Stimulated activated CD8-positive, alpha-beta memory T cell treated with anti-CD3 and anti-CD28 coated beads, Interleukin-7, amount 100 ng/mL, for 1 hour (primary cell): ENCODE measurements at places on chromosomes 6 and 20.

DNA sequence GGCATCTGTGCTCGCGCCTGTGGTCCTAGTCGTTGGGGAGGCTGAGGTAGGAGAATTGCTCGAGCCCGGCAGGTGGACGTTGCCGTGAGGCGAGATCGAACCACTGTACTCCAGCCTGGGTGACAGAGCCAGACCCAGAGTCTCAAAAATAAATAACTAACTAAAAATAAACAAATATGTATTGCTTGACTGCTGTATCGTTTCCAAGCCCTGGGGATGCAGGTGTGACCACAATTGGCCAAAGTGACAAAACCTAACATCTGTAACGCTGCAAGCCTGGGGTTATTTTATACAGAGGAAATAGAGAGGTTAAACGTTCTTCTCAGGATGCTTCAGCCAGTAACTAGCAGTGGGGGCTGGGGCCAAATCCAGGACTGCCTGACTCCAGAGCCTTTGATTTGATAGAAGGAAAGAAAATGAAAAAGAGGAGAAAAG, 1.9 kb upstream of the SRSF3 start:
- DNase-seq: no peak

- DNase-seq: no peak
Measured at GRCh38 chr20:58841539-58842264, 9.0 kb downstream of the GNAS-AS1 start.

- DNase-seq: no peak
Measured at GRCh38 chr6:27582928-27583725, 110.2 kb upstream of the ZNF184 start.

DNA sequence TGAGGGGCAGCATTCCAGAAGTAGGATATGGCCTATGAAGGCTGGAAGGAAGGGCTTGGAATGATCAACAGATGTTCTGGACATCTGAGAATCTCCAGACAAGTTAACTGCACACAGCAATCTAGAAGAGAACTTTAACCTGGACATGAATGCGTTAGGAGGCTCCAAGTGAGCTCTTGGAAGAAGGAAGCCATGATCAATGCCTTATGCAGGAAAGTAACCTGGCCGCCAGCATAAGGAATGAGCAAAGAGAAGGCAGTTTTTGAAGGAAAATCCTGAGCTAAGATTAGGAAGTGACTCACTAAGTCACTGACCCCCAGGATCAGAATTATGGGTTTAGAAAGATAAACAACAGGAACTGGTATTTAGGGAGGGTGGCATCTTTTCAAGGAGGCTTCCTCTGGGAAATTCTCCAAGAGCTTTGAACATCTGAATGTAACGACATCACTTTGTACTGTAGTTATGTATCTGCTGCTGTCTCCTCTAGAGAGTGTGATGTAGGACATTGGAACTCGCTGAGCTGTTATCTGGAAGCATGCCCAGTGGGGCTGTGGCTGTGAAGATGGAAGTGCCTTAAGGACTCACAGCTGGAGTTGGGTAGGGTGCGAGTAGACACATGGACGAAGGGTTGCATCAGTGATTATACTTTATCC, 236.8 kb downstream of the PACRG start:
- no peak for DNase-seq

GRCh38 chr20:56018716-56019115, 13.4 kb upstream of the CBLN4 start:
- no peak for DNase-seq

DNA sequence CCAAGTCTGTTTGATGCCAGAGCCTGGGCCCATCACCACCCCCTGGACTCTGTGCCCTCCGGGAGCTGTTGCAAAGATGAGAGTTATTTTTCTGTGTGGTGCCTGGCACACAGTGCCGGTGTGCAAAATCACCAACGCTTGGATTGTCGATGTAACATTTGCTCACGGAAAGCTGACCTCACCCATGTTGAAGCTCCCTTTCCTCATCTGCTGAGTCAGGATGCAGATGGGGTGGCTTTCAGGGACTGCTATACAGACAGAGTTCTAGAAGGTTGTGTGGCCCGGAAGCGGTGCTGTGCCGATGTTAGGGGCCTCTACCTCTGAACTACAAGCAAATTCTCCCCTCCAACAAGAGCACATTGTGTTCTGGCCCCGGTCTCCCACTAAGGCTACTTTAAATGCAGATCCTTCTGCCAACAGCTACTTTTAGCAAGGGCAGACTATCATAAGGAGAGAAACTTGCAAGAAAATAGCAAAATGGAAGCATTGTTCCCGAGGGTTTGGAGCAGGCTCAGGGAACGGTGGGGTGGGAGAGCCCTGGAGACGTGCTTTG, 34.0 kb downstream of the EYA2 start:
- no peak for DNase-seq

- DNase-seq: no peak
Measured at GRCh38 chr6:132220800-132221199, 180.5 kb downstream of the MOXD1 start.

- DNase-seq: no peak
Measured at GRCh38 chr6:6781873-6782227, 193.3 kb downstream of the LY86 start.

DNA sequence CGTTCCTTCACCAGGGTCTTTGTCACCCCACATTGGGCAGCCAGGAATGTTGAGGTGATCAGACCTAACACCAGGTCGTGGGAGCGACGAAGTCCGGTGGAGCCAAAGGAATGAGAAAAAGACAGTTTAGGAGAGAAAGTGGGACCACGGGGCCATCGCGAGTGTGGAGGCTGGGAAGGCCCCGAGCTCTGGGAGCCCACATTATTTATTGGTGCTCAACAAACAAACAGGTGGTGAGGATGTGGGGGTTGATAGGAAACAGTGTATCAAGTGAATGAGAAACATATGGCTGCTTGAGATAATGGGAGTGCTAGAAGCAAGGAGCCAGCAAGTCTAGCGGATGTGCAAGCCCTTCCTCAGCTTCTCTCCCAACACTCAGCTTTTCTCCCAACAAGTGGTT, 287.1 kb upstream of the SGK1 start:
- no peak for DNase-seq

DNA sequence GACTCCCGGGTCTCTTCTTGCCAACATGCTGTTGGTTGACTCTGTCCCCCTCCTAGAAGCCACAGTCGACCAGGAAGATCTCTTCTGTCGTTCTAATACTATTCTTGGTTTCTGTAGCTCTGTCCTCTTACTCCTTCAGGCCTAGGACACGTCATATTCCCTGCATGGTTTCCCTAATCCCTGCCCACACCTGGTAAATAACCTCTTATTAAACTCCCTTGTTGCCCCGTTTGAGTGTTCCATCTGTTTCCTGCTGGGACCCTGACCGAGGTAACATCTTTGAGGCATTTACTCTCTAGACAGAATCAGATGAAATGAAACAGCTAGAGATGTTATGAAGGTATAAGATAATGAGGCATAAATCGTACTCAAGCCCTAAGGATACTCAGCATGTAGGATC, 68.1 kb downstream of the PLCB4 start:
- no peak for DNase-seq

GRCh38 chr6:12886961-12887775, 170.6 kb downstream of the PHACTR1 start:
- no peak for DNase-seq

GRCh38 chr6:29557320-29557719, 2.2 kb downstream of the UBD start:
- no peak for DNase-seq

- no peak for DNase-seq
Measured at GRCh38 chr6:47034926-47035325, 7.2 kb downstream of the ADGRF1 start.

DNA sequence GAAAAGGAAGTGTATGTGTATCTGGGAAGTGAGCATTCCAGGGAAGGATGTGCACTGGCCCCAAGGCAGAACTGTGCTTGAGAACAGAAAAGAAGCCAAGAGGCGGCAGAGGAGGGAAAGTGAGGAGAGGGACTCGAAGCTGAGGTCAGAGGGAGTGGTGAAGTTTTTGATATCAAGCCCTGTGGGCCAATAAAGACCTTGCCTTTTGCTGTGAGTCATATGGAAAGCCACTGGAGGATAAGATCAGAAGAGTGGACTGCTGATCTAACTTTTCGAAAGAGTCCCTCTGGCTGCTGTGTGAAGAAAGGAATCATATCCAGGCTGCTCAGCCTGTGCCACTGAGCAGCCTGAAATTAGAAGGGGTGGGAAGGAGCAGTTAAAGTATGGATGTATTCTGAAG, 99.4 kb downstream of the EYA4 start:
- no peak for DNase-seq

- DNase-seq: no peak
Measured at GRCh38 chr6:135782546-135782945, 69.0 kb upstream of the PDE7B start.

DNA sequence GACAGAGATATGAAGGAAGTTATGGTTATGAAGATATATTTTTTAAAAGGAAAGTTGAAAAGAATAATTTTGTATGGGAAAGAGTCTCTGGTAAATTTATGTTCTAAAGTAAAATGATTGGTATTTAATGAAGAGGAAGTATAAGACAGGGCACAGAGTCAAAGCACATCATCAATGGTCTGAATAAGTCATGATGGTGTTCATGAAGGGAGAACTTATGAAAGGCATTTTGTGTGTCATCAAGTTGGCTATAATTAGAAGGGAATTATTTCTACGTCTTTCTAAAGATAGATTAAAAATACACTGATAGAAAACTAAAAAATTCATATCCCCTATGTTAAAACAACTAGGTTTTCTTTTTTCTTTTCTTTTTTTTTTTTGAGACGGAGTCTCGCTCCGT, 21.4 kb upstream of the SNAI1 start:
- no peak for DNase-seq

DNA sequence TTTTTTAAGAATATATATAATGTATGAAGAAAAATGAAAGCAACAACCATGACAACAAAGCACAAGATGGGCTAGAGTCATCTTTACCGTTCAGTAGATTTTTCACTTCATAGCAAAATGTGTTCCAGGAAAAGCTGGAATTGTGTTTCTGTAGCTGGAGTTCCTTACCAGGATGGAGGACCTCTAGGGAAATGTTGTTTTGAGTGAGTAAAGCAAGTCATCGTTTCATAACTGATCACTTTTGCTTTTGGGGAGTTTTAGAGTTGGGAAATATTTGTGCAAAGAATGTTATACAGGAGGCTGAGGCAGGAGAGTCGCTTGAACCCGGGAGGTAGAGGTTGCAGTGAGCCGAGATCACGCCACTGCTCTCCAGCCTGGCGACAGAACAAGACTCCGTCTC, 151.6 kb downstream of the SASH1 start:
- DNase-seq: no peak

- DNase-seq: peak; percentile 94
Measured at GRCh38 chr20:56468316-56469076, at the start of gene RTF2. TSS of gene RTF2 (plus strand) at chr20:56468627. CDS start at chr20:56468698, 71 bp downstream.

DNA sequence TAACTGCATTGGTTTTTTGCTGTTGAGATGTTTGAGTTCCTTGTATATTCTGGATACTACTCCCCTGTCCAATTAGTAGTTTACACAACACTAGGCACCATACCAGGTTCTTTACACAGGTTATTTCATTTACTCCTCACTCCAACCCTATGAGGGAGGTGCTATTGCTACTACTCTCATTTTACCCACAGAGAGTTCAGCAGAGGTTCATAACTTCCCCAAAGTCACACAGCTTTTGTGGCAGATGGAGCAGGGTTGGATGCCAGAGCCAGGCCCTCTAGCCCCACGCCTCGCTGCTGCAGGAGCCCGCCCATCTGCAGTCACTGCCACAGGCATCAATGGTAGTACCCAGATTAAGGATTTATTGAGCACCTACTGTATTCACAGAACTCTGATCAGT, 61.7 kb upstream of the MAP3K4 start:
- no peak for DNase-seq

- DNase-seq: no peak
Measured at GRCh38 chr20:59246691-59247400, 53.6 kb upstream of the EDN3 start.

DNA sequence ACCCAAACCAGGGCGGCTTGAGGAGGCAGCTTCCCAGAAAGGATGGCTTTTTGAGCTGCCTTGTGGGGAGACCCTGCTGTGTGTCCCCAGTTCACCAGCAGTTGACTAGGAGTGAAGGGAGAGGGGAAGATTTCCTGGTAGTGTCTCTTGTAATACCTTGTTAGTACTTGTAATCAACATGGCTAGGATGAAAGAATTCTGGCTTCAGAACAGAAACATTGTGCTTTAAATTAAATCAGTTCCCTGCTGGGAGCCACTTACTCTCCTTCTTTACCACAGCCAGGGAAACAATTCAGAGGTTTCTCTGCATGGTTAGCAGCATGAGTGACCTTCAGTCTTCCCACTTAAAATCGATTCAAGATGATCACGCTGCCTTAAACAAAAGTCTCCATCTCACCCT, 525.4 kb upstream of the ID4 start:
- DNase-seq: no peak

GRCh38 chr6:119024111-119024510, 54.4 kb downstream of the FAM184A start:
- DNase-seq: no peak

- DNase-seq: no peak
Measured at GRCh38 chr6:21455071-21455470, 138.5 kb upstream of the SOX4 start.

GRCh38 chr6:81683912-81684311, 68.6 kb downstream of the TENT5A start:
- no peak for DNase-seq

- DNase-seq: no peak
Measured at GRCh38 chr6:37218061-37218460, 39.5 kb upstream of the TBC1D22B start.

DNA sequence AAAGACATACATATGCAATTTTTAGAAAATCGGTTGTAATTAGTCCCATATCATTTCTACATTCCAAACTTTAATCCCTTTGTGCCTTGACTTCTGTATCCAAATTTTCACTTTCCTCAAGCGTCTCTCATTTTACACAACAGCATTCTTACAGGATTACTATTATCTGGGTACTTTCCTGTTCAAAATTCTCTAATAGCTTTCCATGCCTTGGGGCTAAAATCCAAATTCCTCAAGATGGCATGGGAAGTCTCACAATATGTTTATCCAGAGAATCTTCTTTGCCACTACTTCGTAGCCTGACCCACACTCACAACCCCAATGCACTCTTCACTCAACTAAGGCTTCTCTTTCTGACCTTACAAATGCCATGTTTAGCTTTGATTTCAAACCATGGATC, 125.0 kb downstream of the TBX18 start:
- DNase-seq: no peak

DNA sequence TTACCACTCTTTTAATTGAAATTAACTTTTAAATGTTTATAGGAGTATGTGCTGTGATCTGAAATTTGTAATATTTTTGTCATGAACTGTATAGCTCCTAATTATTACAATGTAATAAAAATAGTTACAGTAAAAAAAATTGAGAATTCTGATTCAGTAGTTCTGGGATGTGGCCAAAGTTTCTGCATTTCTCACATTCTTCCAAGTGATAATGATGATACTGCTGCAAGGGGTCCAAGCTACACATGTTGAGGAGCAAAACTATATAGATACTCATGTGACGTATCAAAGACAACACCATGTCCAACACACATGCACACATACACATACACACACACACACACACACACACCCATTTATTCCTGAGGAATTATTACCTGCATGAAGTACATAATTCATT, 71.0 kb upstream of the FAM83B start:
- no peak for DNase-seq

GRCh38 chr6:8278562-8278961, 156.8 kb downstream of the SLC35B3 start:
- DNase-seq: no peak
